ENCODE measurements at places on chromosomes 3 and 15.

GRCh38 chr3:187773233-187774184, 28.2 kb upstream of the BCL6 start:
- DNase-seq: no peak

GRCh38 chr15:56496635-56497034, 31.7 kb upstream of the MNS1 start:
- DNase-seq: no peak

GRCh38 chr3:149858911-149859310, 45.9 kb downstream of the RNF13 start:
- DNase-seq: no peak

- DNase-seq: no peak
These were observed 26.3 kb upstream of the MITF start for GRCh38 chr3:69712933-69713332.

DNA sequence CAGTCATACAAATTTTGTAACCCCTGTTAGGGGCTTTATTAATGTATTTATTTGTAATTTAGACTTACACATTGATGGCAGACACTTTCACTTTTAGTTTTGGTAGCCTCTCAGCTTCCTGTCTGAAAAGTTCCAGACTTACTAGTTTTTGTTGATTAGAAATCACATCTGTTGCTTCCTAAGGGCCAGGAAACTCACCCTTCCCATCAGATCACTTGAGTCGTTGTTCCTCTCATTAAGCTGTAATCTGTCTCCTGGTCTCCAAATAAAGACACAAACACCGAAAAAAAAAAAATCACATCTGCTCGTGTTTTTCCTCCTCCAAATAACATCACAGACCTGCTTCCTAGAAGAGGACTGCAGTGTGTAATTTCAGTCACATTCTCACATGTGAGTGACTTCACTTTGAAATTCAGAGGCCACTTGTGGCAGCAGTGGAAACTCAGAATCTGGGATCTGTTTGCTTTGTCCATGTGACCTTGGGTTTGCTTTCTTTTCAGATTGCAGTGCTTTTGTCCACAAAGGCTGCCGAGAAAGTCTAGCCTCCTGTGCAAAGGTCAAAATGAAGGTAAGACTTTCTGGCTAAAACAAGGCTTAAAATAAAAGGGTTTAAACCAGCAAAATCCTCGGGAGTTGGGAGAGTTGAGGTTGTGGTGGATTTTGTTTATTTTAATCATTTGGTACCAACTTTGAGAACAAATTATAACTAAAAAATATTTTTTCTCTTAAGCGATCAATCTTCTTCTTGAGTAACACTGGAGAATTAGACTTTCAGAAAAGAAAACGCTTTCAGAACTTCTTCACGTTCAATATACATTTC, 87.0 kb downstream of the KLHL25 start:
- no peak for DNase-seq

DNA sequence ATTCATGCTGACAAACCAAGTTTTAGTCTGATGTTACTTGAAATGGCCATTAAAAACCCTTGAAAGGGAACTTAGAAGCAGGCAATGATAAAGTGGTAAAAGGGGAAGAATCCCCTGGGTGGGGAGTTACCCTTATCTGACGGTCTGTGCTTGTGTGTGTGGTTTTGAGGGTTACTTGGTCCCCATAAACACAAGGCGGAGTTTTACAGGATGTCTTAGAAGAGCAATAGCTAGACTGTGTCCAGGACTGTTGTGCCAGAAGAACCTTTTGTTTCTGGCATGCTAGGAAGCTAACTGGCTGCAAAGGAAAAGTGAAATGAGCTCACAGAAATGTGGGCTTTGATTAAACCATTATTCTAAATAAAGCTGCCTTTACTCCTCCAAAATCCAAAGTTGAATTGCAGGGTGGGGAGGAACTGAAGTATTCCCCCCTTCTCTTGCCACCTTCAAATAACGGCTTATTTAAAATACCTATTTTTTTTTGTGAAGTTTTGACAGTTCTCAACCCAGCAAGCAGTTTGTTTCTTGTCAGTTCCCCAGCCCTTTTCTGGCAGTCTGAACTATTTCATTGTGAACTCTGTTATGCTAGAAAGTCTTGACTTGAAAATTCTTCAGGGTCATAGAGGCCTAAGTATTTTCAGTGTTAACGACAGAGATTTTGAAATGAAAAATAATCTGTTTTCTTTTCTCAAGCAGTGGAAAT, 443.5 kb downstream of the OTOL1 start:
- DNase-seq: no peak

- DNase-seq: no peak
These were observed 36.3 kb downstream of the METTL6 start for GRCh38 chr3:15391007-15391406.

DNA sequence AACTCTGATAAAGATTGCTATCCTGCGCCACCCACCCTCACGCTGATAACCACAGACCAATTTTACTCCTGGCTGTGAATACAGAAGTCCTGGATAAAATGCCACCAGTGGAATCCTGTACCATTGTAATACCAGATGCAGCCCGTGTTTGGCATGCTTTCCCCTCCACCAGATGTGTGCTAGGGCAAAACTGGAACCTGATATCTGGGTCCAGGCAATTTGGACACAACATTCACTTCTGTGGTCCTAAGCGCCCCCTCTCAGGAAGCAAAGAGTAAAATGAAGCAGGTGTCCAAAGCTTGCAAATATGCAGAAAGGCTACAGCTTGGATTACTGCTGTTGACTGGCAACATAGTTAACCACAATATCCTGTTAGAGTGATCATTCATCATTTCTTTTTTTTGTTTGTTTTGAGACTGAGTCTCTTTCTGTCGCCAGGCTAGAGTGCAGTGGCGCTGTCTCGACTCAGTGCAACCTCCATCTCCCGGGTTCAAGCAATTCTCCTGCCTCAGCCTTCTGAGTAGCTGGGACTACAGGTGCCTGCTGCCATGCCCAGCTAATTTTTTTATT, 32.8 kb downstream of the LOXL1 start:
- no peak for DNase-seq

- DNase-seq: no peak
These were observed 25.9 kb downstream of the PAQR5 start for GRCh38 chr15:69324565-69324964.

DNA sequence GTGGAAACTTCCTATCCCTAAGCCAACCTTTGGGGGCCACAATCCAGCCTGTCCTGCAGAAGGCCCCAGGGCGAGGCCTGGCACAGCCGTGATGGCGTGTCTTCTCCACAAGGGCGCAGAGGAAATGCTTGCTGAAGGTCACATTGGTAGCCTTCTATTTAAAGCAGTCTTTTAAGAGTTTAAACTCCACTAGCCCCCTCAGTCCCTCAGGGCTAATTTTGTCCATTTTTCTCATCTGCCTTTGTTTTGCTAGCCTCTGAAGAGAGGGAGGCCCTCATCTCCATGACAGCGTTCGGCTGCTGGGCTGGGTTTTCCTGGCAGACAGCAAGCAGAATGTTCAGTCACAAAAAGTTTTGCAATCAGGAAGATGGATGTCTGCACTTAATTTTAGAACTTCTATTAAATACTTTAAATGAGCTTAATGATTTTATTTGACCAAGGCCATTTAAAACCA, 40.8 kb downstream of the RARB start:
- DNase-seq: no peak

DNA sequence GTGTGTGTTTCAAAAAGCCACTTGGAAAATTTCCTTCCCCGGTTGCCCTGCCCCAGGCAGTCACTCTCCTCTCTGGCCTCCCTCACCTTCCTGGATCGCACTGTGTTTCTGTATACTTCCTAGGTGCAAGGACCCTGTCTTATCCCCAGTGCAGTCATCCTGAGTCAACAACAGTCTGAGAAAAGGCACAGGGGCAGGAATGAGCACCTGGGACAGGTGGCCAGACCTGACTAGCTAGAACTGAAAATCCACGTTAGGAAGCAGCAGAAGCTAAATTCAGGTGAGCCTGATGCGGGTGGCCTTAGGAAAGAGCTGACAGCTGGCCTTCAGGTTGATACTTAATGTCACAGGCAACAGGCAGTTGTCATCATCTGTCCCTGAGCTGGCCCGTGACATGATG, 62.9 kb upstream of the VGLL4 start:
- DNase-seq: no peak

DNA sequence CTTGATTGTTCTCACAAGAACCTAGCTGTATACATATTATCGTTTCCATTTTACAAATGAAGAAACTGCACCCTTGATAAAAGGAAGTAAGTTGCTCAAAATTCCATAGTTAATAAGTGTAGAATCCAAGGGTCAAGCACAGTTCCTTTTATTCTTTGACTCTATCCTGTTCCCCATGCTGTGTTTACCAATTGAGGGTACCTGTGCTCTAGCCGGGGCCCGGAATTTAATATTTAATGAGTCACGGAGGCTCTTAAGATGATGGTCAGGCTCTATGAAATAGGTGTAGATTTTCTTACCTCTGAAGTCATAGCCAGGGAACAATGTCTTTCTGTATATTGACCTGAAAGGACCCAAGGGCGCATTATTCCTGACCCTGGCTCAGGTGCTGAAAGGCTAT, 65.2 kb downstream of the LPP start:
- no peak for DNase-seq

GRCh38 chr3:140180603-140181002, 245.6 kb downstream of the CLSTN2 start:
- no peak for DNase-seq

GRCh38 chr15:45744236-45744589, 109.4 kb downstream of the SQOR start:
- DNase-seq: no peak

- DNase-seq: no peak
These were observed 294.0 kb upstream of the ATP10A start for GRCh38 chr15:26157081-26157480.

DNA sequence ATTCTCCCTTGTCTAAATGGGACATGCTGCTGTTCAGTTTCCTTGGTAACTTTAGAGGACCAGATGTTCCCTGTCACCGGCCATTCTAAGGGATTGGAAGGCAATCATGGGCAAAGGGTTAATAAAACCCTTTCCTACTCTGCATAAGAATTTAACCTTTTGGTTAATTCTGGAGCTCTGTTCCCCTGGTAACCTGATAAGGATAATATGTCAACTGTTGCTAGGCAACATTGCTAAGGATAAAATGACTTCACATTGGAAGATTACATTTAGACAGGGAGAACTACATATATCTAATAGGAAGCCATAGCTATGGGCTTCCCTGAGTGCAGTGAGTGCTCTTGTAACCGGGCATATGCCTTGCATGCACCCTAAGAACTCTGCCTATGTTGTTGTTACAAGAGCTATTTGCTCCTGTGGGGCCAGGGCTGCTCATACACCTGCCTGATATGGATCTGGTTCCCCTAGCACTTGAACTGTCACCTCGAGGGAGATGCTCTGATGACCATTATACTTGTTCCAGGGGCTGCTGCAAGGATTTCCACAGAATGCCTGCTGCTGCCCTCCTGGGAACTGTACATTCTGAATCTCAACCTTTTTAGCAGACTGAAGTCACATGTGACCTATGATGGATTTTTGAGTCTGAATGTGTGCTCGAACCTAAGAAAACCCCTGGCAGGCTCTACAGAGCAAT, 326.3 kb upstream of the PDZRN3 start:
- no peak for DNase-seq

- DNase-seq: no peak
These were observed 4.7 kb downstream of the EHD4 start for GRCh38 chr15:41967506-41968206.

DNA sequence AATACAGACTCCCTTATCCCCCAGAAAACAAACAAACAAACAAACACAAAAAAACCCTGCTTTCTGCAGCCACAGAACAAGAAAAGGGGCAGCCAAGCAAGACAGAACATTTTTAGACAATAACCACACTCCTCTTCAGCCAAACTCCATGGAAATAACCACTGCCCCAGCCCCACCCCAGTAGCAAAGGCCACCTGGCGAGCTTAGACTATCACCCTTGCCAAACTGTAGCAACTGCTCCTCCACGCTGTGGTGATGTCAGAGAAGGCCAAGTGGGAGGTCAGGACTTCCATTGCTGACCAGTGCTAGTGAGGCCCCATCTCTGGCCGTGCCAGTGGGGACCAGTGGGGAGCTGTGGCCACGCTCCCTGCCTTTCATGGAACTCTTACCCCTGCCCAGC, 60.3 kb upstream of the CHRNA7 start:
- DNase-seq: no peak

Measured in thoracic aorta (tissue), 2 donors.